NCI-H1092 treated with DMSO at 0.1 percent for 48 hours (cell line): ENCODE measurements at places on chromosomes 4 and X.

GRCh38 chr4:152351080-152351479, 184.8 kb downstream of the FBXW7 start:
- DNase-seq = no peak

DNA sequence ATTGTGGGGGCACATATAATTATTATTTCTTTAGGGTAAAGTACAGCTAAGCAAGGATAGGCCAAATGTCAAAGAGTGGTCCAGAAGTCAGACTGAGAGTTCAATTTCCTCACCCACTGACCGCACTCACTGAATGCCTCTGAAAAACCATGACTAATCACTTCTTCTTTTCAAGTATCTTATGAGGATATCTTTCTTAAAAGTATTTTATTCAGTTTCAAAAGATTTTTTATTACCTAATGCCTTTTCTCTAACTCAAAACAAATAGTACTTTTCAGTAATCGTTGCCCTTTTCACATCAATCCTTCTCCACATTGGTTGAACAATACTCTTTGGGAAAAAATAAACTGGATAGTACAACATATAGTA, 61.7 kb upstream of the CAMK2D start:
- DNase-seq = no peak

- no peak for DNase-seq
These were observed 217.4 kb upstream of the FGF13 start for GRCh38 chrX:138928737-138929459.

DNA sequence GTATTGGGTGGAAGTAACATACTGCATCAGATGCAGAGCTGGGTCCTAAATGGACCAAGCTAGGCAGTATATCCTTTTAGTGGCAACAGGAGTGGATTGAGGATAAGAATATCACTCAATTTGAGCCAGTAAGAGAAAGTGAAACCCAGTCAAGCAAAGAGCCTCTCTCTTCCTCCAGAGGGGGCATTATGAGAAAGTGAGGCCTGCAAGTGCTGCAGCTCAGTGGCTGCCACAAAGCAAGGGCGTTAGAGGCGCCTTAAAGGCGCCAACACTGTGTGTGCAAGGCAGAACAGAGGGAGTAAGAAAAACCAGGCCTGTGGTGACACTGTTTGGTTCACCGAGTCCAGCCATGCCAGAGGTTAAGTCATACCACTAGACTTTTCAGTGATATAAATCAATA, 17.5 kb downstream of the STX18 start:
- no peak for DNase-seq

GRCh38 chrX:119095936-119096335, 23.1 kb downstream of the CT47C1 start:
- DNase-seq = no peak

DNA sequence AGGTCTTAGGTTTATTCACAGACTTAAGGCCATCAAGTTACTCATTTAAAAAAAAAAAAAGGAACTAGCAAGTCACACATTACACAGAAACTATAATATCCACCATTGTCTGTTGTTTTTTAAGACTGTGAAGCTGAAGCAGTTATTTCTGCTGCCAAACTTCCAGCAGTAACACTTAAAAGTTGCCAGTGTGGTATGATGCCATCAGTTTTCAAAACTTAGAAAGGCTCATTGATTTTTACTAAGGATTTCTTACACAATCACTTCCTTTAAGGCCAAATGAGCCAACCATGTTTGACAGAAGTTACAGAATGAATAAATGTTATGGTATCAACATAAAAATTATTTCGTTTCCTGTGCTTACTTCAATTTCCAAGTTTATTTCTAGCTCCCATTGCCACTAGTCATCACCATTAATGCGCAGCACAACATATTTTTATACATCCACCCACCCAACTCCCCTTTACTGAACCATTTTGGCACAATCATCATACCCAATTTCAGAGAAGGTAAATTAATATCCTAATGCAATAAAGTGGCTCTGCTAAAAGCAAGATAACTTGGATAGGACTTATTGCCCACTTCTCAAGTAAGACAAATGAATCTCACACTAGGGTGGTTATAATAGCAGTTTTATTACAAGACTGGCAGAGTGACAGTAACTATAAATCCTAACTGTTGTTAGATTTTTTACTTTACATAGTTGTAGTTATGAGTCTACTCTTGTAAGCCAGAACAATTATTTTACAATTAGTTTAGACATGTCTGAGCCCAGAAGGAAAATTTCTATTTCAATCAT, 13.1 kb downstream of the PDGFC start:
- DNase-seq = no peak

- DNase-seq = no peak
These were observed 51.0 kb upstream of the ENPP6 start for GRCh38 chr4:184268584-184269160.

DNA sequence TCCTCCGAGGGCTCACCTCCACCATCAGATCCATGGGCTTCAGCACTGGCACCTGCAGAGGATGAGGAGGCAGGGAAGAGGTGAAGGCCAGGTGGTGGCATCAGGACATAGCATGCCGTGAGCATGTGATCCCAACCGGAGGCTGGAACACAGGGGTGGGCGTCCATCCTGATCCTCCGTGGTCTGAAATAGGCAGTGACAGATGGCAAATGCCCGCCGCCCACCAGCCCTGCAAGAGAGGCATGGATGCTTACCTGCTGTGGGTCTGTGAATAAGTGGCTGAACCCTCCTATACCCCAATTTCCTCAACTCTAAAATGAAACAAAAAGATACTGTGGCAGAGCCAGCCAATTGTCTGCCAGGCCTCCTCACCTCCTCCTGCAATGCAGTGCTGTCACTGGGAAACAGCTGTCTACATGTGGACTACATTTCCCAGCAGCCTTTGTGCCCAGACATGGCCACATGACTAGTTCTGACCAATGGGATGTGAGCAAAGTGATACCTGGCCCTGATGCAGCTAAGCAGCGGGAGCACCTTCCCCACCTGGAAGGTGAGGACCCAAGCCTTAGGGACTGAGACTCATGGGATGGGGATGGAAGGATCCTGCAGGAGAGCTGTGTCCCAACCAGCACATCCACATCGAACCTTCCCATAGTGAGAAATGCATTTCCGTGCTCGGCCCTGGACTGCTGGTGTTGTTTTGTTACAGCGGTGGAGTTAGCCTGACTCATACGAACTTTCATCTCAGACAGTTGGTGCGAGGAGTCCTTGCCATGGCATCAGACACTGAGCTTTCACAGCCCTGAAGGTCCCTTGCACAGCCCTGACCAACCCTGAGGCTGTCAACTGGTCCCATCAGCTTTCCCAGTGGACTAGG, 99.5 kb downstream of the PPP2R2C start:
- DNase-seq = peak; percentile 18

DNA sequence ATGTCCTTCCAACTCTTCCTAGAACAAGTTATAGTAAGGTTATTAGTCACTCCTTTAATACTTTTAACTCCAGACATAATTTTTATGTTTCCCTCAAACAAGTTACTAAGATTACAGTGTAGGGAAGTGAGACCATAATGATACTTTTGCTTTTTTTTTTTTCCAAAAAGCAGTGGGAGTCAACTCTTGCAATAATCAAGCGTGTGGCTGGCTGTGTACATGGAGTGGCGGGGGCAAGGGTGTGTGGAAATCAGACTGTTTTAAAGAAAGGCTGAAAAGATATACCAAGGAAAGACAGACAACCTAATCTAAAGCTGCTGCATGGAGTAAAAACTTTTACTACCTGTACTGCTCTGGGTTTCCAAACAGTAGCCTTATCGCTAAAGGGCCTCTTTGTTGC, 4.1 kb downstream of the NOA1 start:
- DNase-seq = no peak

DNA sequence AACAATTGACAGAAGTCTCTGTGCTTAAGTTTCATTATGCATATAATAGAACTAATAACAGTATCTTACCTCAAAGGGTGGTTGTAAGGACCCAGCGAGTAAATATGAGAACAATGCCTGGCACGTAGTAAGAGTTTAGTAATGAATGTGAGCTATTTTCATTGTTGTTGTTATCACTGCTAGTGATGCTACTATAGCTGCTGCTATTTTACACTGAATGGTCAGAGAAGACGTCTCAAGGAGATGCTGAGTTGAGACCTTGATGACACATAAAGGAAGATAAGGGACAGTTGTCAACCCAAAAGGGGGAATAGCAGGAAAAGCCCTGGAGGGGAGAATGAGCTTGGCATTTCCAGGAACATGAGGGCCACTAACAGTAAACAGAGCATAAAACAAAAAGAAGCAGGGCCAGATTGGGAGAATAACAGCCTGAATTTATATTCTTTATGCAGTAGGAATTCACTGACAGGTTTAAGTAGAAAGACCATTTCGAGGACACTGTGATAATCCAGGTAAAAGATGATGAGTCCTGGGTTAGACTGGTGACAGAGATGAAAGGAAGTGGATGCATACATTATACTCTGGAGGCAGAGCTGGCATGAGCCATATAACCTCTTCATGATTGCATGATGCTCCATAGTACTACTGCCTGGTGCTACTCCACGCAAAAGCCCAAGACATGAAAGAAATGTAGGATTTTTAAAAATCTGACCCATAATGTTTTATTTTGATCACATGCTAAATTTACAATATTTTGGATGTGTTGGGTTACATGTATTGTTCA, 23.1 kb downstream of the ATP8A1 start:
- DNase-seq = no peak

- no peak for DNase-seq
These were observed 393.8 kb upstream of the FSTL5 start for GRCh38 chr4:162557516-162558106.

DNA sequence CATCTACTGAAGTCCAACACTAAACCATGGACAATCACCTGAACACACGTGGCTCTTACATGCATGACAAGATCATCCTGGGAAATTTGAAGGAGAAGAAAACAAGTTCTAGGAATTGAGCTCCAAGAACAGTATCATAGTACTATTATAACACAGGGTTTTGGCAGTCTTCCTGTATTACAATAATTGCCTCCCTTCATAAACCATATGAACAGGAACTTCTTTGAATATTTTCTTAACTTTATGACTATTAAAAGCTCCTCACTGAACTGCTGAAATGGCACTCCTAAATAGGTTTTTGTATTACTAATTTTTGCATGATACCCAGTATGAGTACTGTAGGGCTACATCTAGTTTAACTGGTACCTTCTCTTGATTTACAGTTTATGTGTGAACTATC, 130.0 kb downstream of the ZAR1 start:
- DNase-seq = no peak

DNA sequence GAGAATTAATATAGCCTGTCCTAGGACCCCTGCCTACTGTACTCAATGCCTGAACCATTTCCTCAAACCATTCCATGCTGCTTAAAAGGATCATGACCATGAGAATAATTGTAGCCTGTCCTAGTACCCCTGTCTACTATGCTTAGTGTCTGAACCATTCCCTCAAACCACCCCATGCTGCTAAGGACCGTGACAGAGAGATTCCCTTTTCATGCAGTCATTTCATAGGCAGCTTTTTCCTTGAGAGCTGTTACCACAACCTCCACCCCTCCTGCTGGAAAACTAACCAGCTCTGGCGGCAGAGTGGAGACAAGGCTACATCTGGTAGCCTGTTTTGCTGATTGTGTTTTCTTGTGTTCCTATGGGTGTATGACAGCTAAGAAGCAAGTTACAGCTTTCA, 174.9 kb upstream of the SMARCAD1 start:
- DNase-seq = no peak

DNA sequence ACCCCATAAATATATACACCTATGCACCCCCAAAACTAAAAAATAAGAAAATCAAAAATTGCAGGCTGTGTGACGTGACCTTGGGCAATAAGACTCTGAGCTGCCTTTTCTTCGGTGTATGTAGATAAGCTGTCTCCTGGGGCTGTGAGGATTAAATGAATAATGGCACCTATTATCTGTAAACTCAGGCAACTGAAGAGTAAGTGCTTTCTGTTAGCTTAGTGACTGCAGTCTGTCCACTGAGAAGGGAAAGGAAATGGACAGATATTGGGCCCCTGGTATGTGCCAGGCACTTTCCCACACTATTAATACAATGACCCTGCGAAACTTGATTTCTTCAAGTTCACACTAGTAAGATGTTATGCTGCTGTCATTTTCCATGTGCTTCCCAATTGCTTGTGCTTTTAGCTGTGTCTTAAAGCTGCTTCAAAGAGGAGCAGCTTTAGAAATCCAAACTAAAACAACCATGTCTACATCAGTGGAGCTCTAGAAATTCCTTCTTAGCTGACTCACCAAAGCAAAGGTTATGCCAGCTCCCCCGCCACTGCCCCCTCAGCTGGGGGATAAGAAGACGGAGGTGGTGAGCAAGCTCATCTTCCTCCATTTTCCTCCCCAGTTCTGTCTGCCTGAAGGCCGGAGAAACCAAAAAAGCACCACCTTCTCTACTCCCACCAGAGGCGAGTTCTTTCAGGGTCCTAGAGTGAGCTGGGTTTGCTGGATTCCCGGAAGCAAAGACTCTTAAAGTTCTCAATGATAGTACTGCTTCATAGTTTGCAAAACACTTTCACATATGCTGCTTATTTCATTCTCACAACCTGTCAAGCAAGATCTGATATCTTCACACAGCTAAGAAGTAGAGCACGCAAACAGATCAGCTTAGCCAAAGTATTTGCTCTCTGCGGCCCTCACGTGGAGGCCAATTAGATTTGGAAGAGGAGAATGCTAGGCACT, 8.8 kb upstream of the DGAT2L6 start:
- DNase-seq = no peak

GRCh38 chrX:42050345-42050744, 127.0 kb upstream of the CASK start:
- no peak for DNase-seq

- DNase-seq = no peak
These were observed 60.6 kb upstream of the FAT4 start for GRCh38 chr4:125254106-125254505.

DNA sequence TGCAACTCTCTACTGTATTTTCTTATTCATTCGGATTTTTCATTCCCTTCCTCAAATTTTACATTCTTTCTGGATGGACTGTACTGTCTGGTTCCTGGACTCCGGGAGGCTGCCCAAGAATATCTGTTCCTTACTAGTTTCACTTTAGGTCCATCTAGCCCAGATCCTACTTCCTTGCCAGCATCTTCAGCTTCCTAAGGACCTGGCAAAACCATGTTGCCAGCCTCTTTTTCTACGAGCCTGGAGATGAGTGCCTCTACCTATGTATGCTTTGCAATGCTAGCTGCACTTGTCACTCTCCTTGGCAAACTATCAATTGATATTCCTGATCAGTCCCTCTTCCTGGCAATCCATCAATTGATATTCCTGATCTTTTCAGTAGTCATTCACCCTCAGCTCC, 5.6 kb upstream of the LNX1 start:
- no peak for DNase-seq

- DNase-seq = no peak
These were observed 20.2 kb downstream of the ITGB1BP2 start for GRCh38 chrX:71321731-71322130.

- no peak for DNase-seq
These were observed 55.9 kb upstream of the KDR start for GRCh38 chr4:55181010-55182005.

DNA sequence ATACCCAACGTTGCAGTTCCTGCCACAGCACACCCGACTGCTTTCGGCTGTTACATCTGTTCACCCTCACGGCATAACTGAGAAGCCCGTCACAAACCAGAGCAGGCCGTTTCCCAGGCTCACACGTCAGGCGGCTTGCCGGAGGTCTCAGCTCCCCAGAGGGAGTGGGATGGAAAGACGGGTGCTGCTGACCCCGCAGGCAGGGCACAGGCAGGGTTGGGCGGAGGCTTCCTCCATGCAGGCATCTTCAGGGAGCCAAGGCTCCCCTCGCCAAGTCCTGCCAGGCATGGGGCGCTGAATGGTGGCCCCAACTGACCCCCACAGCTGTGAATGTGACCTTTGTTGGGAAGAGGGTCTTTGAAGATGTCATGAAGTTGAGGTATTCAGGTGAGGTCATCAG, 57.5 kb downstream of the ACOX3 start:
- DNase-seq = no peak

- DNase-seq = peak; percentile 1
These were observed 180.8 kb upstream of the BCOR start for GRCh38 chrX:40278340-40279090.

GRCh38 chr4:181845617-181846016, 397.6 kb upstream of the TENM3 start:
- DNase-seq = no peak
